ENCODE measurements at places on chromosomes 12 and 14.
A peak's percentile ranks its signal among the peaks of the same experiment; 100 is the strongest.

- no peak for DNase-seq
Observed at GRCh38 chr14:64400829-64401459, 12.8 kb downstream of the MTHFD1 start.

DNA sequence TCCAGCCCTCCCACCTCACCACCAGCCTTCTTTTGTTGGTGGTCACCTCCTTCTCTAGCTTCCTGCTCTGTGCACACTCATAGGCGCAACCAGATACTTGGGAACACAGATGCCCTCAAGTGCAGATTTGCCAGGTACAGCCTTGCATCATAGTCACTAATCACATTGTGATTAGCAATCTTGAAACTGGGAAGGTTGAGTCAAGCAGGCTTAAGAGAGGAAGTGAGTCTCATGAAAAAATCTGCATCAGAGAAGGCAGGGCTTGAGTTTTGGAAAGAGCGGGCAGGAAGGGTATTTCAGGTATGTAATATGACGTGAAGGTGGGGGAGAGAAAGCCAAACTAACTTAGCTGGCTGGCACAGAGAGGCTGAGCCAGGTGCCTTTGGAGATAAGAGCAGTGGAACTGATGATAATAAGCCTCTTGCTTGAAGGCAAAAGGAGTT, 2.7 kb upstream of the RABGGTA start:
- DNase-seq: no peak

- no peak for DNase-seq
Observed at GRCh38 chr14:105368032-105368417, 30.3 kb upstream of the TEX22 start.

- DNase-seq: no peak
Observed at GRCh38 chr12:58358369-58358768, 417.0 kb downstream of the ATP23 start.

- no peak for DNase-seq
Observed at GRCh38 chr12:22687361-22688076, 62.5 kb downstream of the ETNK1 start.

GRCh38 chr14:58667900-58668299, 30.1 kb downstream of the DACT1 start:
- no peak for DNase-seq

- peak; percentile 59 for DNase-seq
Observed at GRCh38 chr12:57214398-57214781, 2.2 kb upstream of the NXPH4 start.

DNA sequence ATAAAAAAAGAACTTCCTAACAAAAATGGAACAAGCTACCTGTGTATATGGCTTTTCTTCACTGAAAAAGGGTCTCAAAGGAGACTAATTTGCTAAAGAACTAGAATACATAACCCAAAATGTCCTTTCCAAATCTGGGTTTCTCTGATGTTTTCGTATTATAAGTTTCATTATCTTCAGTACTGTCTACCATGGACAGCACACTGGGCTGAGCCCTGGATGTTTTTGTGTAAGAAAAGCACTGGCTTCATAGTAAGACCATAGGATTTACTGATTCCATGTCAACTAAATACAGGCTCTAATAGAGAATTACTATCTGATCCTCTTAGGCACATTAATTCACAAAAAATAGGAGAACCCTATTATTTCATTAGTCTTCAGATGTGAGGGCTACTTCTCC, 94.3 kb upstream of the GPHB5 start:
- no peak for DNase-seq
